ENCODE measurements at places on chromosomes 6 and 20. TPM values are rescaled to one million over a fixed set of nuclear protein-coding genes. Genes with fewer than 3 reads are reported as not detected.

DNA sequence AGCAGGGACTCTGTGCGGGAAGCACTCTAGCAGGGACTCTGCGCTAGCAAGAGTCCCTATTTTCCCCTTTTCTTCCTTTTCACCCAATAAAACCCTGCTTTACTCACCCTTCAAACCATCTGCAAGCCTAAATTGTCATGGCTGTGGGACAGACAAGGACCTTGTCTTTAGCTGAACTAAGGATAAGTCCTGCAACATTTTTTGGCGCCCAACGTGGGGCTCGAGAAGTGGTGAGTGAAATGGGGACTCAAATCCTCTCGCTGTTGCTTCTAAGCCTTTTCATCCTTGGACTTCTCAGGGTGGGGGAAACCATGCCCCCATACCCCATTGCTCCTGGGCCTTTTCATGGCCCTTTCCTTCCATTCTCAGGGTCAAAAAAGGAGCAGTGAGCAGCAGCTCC is 46.4 kb downstream of the IMPG1 start:
- no peak for DNase-seq

GRCh38 chr20:53201588-53201987 is 229.4 kb downstream of the TSHZ2 start:
- DNase-seq = no peak

Gene HSPA1L
- polyA plus RNA-seq = 3.9 TPM

Gene TMEM14C
- polyA plus RNA-seq = 103 TPM

GRCh38 chr6:134261766-134262165 is 56.1 kb downstream of the SGK1 start:
- no peak for DNase-seq

Gene NEURL2
- polyA plus RNA-seq = 8.4 TPM

- no peak for DNase-seq
Observed at GRCh38 chr20:11522366-11522741, 395.3 kb upstream of the BTBD3 start.

Gene KIF13A
- polyA plus RNA-seq = 27.7 TPM

DNA sequence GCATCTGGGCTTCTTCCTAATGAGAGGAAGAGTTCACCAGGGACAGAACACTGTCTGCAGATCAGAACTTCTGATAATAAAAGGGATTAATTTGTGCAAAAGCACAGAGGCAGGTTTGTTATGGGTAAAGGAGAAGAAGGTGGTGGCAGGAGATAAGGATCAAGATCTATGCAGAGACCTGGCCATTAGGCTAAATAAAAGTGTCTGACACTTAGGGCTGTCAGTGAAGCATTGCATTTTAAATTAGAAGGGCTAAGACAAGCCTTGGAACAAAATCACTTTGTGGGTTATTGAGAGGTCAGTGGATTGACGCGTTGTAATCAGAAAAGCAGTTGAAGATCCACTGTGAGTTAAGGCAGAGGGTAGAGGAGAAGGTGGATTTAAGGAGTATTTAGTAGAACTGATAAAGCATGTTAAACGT is 76.8 kb downstream of the MAP3K4 start:
- no peak for DNase-seq

DNA sequence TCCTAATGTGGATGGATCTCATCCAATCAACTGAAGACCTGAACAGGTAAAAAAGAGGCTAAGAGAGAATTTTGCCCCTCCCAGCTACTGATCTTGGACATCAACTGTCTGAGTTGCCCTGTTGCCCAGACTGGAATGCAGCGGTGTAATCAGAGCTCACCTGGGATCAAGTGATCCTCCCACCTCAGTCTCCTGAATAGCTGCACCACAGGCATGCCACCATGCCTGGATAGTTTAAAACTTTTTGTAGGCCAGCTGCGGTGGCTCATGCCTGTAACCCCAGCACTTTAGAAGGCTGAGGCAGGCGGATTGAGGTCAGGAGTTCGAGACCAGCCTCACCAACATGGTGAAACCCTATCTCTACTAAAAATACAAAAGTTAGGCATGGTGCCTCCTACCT is 34.9 kb upstream of the GCNT2 start:
- DNase-seq = no peak

DNA sequence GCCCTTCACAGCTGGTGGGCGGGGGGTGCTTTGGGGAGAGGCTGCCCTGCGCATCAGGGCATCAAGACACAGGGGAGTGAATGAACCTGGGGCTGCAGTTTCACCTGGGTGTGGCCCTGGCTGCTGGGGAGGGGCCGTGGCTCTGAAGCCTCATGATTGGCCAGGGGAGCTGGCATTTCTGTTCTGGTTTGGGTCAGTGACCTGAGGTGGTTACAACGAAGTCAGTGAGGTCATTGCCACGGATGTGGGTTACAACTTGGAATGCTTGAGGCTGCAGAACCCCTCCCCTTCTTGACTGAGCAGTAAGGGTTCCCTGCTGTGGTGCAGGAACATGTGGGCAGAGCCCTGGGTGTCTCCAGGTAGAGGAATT is 3.0 kb downstream of the TCEA2 start:
- no peak for DNase-seq

Gene OVOL2
- not detected for polyA plus RNA-seq

DNA sequence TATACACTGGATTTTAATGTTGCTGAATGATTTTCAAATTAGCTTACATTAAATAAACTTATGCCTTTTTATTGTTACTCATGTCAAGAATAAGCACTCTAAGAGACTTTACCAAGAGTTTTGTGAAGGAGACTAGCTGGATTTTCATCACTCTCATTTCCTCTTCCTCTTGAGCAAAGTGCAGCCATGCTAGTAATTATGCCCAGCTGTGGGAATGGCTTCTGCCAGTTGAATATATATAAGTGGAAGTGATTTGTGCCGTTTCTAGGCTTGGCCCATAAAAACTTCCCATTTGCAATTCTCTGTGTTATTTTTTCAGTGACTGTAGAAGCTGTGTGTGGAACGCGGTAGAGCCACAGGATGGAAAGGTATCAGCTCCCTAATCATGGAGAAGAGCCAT is 255.8 kb downstream of the HDGFL1 start:
- no peak for DNase-seq

Gene HEY2
- 10.4 TPM for polyA plus RNA-seq

Gene NINL
- polyA plus RNA-seq = 19.1 TPM

- DNase-seq = no peak
Observed at GRCh38 chr20:50371878-50372769, 138.1 kb upstream of the PTPN1 start.

- DNase-seq = no peak
Observed at GRCh38 chr20:36779656-36780025, 6.1 kb upstream of the DSN1 start.

Gene ACSS1
- 22.8 TPM for polyA plus RNA-seq

GRCh38 chr20:36541768-36542488 is 609 bp downstream of the MYL9 start:
- peak; percentile 36 for DNase-seq

DNA sequence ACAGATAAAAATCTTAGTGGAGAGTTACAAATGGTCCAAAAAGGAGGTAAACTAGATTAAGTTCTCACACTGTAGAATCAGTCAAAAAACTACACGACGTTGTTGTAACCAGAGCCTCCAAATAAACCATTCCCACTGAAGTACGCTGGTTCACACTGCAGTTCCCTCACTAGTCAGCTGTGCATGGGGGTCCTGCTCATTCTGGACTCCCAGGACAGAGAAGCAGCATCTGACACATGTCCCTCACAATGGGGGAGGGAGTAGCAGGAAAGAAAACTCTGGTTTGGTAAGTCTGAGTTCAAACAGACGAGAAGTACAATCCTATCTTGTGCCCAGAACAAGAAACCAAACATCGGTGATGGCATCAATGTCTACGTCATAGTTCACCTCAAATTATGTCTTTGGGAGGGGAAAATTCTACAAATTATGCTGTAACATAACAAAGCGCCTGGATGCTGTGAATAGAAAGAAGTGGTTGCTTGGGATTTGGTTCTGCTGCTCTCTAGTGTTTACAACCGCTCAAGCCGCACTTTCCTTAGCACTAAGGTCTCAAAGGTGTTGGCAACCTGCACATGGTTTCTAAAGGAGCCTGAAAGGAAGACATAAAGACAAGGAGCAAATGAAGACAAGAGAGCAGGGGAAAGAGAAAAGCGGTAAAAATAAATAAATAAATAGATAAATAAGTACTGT is 208.0 kb downstream of the GMDS start:
- DNase-seq = peak; percentile 13

DNA sequence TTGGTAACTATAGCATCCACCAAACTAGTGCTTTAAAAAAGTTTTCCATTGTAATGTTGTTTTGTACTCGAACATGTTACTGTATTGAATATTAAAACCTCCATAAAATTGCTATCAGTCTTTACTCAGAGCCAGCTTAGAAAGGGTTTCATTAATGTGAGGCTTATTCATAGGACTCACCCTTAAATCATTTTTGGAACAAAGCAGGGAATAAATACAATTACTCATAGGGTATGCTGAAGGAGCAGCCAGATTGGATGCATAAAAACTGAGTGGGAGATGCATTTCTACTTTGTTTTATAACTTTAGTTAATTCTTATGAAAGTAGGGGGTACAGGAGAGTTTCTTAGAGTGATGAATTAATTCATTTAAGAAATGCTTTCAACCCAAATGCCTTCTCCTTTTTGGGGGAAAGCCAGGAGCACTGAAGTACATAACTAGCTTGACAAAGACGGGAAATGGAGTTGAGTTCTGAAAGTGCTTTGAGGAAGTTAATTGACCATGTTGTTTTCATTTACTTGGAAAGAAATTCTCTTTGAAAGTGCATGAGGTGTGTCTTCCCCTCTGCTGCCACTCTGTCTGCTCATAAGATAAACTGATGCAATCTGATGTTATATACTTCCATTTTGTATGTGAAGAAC is 90.3 kb downstream of the RNF144B start:
- peak; percentile 22 for DNase-seq

DNA sequence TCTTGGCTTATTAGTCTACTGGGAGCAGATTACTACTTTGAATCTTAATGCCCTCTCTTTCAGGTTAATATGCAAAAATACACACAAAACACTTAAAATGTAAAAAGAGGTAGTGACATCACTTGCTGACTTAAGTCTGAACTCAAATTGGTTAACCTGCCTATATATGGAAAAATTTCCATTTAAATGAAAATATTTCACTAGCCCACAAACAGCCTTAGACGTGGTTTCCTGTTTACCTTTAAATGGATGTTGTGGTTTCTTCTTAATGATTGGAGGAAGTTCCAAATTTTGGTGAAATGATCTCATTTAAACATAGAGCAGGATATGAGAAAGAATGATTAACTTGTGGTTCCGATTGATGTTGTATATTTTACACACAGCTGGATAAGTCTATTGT is 553.7 kb downstream of the CD109 start:
- DNase-seq = no peak

DNA sequence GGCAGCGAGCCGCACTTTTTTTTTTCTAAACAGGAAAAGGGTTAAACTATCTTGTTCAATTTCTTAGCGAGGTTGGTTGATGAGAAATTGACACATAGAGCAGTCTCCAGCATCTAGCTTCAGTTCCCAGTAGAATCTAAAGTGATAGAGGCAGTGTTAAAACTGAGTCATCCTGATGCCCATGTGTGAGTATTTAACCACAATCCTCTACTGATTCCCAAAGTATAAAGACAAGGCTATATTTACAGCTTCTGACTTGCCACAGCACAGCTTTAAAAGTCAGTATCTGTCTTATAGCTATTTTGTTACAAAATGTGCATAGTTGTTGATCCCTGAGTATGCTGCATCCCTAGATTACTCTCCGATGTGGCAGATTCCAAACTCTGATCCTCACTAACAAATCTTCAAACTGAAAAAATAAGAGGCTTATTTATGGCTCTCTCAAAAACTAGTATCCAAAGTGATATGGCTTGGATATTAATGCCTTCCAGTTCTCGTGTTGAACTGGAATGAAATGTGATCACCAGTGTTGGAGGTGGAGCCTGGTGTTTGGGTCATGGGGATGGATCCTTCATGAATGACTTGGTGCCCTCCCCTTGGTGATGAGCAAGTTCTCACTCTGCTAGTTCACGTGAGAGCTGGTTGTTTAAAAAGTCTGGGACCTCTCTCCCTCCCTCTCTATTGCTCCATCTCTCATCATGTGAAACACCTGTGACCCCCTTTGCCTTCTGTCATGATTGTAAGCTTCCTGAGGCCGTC is 13.1 kb upstream of the POPDC3 start:
- DNase-seq = no peak

Gene HIVEP1
- polyA plus RNA-seq = 20.1 TPM

DNA sequence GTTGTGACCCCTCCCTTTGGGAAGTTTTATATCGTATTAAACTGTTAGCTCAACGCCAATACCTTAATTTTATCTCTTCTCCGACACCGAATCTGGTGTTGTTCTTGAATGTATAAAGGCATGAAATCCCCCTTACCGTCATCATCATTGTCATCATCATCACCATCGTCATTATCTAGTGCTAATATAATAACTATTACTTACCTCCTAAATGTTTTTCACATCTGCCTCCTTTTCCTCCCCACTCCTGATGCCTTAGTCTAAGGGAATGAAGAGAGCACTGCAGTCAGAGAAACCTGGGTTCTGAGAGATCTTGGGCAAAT is 677 bp upstream of the ZBTB24 start:
- DNase-seq = no peak

- no peak for DNase-seq
Observed at GRCh38 chr6:31011153-31011552, 879 bp downstream of the MUC22 start.

- DNase-seq = no peak
Observed at GRCh38 chr6:136701045-136701444, 91.2 kb downstream of the MAP3K5 start.

DNA sequence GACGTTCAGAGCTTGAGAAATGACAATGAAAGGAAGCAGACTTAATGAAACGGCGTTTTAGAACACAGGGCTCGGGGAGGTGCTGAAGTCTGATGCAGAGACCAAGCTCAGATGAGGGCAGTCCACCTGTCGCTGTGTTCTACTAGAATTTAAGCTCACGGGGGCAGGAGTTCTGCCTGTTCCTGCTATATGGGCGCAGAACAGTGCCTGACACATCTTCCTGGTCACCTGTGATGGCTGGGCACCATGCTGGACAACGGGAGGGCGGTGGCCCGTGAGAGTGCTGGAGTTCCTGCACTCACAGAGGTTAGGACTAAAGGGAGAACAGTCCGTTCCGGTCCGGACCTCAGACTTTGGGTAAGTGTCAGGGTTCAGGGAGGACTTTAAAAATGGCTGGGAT is 130.6 kb downstream of the ERMARD start:
- no peak for DNase-seq
